ENCODE measurements at places on chromosomes 3 and 15.

- no peak for DNase-seq
Measured at GRCh38 chr3:174439331-174440252, 419.5 kb upstream of the NAALADL2 start.

DNA sequence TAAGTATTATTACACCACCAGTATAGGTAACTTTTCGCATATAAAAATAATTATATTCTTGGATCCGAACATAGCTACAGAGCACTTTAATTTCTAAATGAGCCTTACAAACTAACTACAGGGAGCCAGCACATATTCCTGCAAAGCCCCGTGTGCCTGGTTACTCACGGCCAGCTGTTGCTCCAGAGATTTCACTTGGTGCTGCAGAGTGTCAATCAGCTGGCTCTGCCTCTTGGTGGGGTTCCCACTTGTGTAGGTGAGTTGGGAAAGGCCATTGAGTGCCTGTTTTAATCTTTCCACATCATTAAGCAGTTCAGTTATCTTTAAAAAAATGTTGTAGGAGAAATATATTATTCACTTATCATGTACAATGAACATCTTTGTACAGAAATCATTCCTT lies 98.9 kb downstream of the UACA start:
- no peak for DNase-seq

DNA sequence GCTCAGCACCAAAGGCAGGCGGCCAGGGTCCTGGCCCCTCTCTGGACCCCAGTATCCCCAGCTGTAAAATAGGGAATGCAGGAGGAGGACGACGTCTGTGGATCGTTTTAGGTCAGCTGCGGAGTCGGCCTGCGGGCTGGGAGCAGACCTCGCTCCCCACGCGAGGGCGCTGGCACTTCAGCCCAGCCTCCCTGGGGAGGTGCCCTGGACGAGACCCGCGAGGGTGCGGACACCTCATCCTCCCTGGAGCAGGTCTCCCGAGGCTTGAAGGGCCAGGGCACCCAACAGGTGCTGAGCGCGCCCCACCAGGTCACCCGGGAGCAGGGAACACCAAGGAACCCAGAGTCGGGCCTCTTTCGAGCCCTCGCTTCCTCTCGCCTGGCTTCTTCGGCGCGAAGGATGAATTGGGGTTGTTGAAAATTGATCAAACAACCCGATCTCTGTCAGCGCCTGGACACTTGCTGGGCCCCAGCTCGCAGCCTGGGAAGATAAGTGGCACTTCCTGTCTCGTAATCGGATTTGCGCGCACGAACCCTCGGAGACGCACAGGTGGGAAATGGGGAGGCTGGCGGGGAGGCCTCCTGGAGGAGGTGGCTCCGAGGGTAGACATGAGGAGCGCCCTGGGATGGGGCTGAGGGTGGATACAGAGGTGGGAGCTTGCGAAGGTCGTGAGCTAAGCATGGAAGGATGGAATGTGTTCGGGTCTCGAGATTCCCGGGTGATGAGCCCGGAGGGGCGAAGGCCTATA lies 588 bp upstream of the VIPR1 start:
- DNase-seq, result no peak

DNA sequence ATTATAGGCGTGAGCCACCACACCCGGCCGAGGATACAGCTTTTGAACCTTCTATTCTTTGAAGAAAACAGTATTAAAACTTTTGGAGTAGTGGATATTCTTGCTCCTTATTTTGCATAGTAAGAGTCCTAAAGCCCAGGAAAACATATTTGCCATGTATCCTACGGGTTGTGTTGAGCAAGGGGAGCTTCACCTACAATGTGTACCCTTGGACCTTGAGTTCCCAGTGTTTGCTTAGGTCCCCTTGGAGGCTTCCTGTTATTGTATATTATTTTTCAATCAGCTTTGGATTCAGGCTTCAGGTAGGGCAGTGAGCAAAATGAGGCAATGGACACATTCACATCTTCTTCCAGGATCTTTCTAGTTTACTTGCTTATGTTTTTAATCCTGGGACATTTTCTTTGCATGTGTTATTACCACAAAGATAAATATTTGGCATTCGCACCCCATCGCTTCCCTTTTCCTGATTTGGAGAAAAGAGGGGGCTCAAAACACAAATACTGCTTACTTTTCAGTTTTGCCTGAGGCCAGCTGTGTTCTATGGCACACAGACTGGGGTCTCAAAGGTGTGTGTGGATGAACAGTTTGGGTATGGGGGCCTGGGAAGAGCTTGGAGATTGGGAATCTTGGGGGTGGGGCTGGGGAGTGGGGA lies 88.7 kb downstream of the FNDC3B start:
- no peak for DNase-seq

- DNase-seq, result no peak
Measured at GRCh38 chr15:59885832-59886231, 118.3 kb upstream of the FOXB1 start.

Measured in bone marrow (tissue), 2 donors.